ENCODE measurements at places on chromosomes 2 and 18.

GRCh38 chr2:239879423-239880084 is 145.6 kb downstream of the NDUFA10 start:
- peak; percentile 4 for DNase-seq

- no peak for DNase-seq
Observed at GRCh38 chr2:108978709-108979111, 10.3 kb downstream of the EDAR start.

- no peak for DNase-seq
Observed at GRCh38 chr18:30465096-30465495, 577.4 kb downstream of the DSC3 start.

DNA sequence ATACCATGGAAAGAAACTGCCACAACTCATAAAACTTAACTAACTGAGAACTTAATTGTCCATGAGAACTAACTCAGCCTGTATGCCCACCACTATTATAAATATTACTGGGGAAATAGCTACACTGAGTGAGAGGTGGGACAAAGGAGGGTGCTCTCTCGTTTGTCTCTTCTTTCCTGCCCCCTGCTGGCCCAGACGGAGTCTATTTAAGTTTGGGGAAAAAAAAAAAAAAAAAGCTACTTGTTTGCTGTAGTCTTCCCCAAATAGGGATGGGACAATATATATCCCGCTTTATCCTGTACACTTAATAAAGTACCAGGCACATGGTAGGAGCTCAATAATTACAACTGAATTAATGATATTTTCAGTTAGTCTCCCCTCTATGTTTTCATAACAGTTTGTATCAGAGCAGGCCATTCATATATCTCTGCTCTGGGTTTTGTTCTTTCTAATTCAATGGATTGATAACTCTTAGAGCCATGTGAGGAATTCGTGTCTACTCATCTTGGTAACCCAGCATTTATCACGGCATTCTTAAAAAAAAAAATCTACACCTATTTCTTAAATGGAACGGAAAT is 647.6 kb upstream of the PKDCC start:
- DNase-seq: no peak

- no peak for DNase-seq
Observed at GRCh38 chr18:40558706-40559392, 1396.2 kb upstream of the PIK3C3 start.

DNA sequence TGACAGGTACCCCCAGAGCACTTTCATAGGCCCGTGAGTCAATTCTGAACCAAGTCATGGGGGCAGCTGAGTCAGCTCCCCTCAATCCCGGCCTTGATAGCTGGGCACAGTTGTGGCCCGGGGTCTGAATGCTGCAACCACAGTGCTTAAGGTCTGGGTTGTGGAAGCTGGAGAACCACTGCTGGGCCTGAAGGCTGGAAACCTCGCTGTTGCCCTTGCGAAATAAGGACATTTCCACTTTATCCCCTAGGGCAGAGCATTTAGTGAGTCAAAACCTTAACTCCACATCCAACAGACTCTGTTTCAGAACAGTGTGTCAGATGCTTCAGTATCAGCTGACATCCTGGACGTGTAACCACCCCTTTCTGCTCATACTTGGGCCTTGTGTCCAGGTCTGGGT is 58.6 kb downstream of the SP110 start:
- no peak for DNase-seq

DNA sequence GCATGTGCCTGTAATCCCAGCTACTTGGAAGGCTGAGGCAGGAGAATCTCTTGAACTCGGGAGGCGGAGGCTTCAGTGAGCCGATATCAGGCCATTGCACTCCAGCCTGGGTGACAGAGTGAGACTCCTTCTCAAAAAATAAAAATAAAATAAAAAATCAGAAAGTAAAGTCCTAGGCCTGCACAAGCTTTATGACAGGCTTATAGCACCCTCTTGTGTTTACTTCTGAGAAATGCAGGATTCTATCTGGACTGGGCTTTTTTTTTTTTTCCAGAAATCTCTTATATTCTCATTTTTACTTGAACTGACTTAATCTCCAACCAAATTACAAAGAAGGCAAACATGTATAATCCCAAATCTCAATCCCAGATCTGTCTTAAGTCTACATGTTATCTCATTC is 26.1 kb upstream of the REG3G start:
- DNase-seq: no peak

DNA sequence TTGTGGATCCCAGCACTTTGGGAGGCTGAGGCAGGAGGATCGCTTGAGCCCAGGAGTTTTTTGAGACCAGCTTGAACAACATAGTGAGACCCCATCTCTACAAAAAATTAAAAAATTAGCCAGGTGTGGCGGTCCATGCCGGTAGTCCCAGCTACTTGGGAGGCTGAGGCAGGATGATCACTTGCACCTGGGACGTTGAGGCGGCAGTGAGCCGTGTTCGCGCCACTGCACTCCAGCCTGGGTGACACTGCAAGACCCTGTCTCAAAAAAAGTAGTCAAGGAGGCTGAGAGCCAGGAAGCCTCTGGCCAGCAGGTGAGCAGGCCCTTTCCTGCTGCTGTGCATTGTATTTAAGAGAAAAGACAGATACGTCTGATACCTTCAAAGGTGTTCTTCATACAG is 11.1 kb upstream of the PROC start:
- DNase-seq: no peak

GRCh38 chr2:64988420-64989125 is 626 bp upstream of the SLC1A4 start:
- peak; percentile 87 for DNase-seq

DNA sequence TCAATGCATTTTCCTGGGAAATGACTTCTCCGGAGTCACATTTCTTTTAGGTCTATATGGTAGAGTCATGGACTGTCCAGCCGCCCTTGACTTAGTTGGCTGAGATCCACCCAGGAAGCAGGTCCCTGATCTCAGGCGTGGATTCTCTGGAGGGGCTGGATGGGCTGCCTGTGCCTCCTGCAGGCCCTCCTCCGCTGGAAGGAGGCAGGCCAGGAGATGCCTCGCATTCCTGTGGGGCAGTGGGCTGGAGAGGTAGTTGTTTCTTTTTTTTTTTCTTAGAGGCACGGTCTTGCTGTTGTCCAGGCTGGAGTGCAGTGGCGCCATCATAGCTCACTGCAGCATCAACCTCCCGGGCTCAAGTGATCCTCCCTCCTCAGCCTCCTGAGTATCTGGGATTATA is 129.0 kb upstream of the MYCN start:
- DNase-seq: no peak

GRCh38 chr2:11866358-11867335 is 120.2 kb downstream of the LPIN1 start:
- no peak for DNase-seq

DNA sequence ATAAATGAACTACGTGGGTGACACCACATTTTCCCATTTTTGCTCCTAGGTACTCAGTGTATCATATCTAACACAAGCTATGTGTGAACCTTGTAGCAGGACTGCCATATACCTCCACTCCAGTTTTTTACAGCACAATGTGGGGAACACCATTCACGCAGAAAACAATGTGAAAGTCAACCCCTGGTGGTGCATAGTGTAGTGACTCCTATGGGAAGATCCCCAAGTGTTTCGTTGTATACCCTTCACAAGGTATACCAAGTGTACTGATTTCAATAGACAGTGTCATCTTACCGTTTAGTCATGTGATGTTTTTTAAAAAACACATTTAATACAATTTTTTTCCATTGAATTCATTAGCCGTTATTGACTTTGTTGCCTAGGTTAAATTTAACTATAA is 68.1 kb downstream of the ANKRD12 start:
- no peak for DNase-seq

- peak; percentile 98 for DNase-seq
Observed at GRCh38 chr2:150487537-150488429, at the start of gene RND3. RND3 (minus strand) TSS chr2:150487667; CDS start chr2:150487417, 250 bp downstream.

GRCh38 chr2:191176801-191177438 is 26.1 kb upstream of the STAT4 start:
- DNase-seq: no peak

GRCh38 chr2:60976875-60977561 is 40.5 kb upstream of the PEX13 start:
- no peak for DNase-seq

DNA sequence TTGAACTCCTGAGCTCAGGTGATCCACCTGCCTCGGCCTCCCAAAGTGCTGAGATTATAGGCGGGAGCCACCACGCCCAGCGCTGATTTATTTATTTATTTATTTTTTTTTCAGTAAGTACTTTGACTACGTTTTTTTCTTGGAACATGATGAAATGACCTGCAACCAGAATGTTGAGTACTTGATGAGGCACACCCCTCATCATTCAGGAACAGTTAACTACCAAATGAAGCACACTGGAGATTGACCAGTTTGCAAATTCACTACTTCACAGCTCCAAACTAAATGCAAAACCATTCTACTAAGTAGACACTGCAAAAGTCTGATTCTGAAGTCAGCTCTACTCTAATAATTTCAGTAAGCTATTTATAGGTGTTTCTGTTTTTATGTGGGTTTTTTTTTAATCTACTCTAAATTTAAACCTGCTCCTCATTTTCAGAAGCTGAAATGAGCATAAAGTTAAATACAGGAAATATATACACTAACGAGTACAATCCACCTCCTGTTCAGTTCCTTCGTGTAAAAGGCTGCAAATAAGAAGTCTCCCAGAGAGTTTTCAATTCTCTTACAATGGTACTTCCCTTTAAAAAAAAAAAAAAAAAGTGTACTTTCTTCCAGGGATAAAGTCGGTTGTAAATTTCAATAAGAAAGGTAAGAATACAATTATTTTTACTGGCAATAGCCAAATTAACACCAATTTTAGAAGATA is 1.4 kb downstream of the GFPT1 start:
- DNase-seq: no peak

DNA sequence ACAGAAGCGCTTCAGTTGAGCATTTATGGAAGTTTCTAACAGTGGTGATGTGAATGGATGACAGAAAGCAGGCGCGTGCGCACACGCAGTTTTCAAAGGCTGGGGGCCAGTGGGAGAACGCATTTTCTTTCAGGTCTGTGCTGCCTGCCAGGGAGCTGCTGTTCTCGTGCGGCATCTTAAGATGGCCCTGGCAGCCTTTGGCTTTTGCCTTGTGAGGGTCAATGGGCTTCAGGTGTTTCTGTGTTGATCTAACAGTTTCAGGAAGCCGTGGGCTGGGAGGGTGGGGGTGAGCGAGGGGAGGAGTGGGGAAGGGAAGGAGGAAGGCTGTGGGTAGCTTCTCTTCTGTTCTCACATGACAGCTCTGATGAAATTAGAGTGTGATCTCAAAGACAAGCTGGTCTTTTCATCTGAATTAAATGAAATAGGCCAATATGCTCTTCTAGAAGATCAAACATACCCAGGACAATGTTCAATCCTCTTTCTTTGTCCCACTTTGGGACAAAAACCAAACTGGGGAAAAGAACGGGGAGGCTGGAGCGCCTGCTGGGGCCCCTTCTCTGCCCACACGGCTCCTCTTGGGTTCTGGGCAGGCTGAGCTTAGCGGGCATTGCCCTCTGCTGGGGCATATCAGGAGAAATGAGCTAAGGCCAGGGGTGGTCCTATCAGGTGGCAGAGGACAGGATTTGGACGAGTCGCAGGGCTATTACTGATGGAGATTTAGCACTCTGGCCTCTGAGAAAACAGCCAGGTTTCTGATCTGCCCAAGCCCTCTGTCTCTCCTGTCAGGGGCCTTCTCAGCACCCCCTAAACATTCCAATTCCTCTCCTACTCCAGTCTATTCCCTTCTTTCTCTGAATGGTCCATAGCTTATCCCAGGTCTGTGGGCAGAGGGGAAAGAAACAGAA is 126.2 kb upstream of the LGALSL start:
- DNase-seq: peak; percentile 58

DNA sequence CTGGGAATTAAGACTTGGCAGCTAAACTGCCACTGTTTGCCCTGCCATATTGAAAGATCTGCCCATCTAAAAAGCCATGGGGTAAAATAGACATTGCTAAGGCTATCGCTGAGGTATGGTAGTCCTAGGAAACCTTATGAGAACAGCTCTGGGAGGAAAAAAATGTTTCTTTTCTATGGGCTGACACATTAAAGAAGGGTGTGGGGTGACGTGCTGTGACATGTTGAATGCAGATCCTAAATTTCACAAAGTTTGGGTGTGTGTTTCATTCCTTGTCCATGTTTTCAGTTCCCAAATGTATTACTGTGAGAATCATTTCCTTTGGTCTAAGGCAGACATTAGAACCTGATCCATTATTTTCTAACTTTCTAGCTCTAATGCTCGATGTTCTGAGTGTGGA is 766.4 kb downstream of the BCL11A start:
- no peak for DNase-seq

DNA sequence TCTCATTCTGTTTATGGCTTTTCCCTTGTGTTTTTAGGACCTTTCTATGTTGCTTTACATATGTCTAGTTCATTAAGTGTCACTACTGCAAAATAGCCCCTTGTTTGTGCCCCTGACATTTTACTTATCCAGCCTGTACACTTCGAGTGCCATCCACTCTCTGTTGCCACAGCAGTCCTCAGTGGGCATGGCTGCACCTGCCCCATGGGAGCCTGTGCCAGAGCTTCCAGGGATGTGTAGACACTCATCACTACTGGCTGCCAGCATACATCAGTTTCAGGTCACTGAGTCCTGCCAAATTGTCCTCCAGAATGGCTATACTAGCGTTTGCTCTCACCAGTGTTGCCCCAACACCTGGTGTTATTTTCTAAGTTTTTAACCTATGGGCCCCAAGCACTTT is 80.4 kb downstream of the ARMC9 start:
- no peak for DNase-seq

GRCh38 chr18:78405763-78406162 is 573.9 kb upstream of the SALL3 start:
- no peak for DNase-seq

- DNase-seq: no peak
Observed at GRCh38 chr2:37800176-37800858, 124.8 kb upstream of the RMDN2 start.

DNA sequence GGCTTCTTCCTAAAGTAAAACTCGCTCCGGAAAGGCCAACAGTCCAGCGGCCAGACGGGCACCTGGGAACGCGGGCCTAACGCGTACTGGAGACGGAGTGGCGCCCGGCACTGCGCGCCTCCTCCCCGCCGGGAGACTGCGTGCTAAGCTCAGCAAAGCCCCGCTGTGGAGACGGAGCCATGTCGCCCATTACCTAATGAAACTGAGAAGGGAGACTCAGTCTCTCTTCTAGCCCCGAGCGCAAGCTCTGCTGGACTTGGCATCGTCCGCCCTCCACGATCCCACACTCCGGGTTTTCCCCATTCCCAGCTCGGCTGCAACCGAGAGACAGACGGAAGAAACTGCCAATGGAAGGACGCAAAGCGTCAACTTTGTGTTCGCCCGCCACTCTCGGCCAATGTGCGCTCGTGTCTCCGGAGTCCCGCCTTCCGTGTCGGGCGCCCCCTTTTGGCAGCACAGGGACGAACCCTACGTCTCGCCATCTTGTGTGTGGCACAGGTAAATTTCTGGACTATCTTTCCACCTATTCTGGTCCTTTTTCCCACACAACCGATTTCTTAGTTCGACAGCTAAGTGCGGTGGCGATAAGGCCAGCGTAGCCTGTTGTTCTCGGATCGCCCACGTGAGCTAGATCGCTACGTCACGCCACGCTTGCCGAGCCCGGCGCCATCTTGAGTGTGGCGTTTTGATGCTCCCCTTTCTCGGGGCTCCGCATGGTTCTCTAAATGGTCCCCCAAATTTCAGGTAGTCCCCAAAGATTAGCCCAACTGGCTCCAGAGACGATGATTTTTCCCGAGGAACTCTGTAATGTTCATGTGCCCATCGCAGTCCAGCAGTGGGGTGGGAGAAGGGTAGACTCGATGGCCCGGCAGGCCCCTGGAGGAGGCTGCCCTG is 1.3 kb upstream of the PTMA start:
- peak; percentile 98 for DNase-seq

All from right forelimb (tissue), 1 donor.